ENCODE measurements at places on chromosomes 16 and 17.

- no peak for DNase-seq
These were observed 417.5 kb downstream of the CDH11 start for GRCh38 chr16:64704386-64704785.

DNA sequence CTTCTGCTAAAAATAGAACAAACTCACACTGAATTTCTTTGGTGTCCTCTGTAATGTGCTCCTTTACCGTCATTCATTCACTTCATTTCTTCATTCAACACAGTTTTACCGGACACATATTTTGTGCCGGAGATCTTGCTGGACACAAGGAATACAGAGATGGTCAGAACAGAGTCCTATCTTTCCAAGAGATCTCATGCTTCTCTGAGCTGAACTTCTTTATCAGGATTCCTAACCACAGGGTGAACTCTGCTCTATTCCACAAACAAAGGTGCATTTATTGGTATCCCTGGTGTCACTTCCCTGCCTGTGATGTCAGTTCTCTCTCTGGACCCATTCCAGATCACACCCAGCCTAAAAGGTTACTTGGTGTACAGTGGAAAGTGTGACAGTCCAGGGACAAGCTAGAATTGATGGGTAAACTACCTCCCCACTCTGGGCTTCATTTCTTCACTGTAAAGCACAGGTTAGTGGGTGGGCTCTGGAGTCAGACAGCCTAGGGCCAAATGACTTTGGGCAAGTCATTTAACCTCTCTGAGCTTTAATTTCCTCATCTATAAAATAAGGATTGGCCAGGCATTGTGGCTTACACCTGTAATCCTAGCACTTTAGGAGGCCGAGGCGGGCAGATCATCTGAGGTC lies 4.2 kb downstream of the IFI35 start:
- DNase-seq, result no peak

GRCh38 chr17:79027925-79028491 lies 4.0 kb downstream of the C1QTNF1 start:
- DNase-seq, result no peak

GRCh38 chr17:52986056-52986662 lies 827.6 kb upstream of the CA10 start:
- no peak for DNase-seq

GRCh38 chr17:82984751-82985427 lies 94.5 kb upstream of the METRNL start:
- DNase-seq, result no peak

- DNase-seq, result no peak
These were observed 455.5 kb downstream of the SOX9 start for GRCh38 chr17:72576289-72576759.

- DNase-seq, result no peak
These were observed 291.6 kb upstream of the TNRC6C start for GRCh38 chr17:77666881-77667395.

DNA sequence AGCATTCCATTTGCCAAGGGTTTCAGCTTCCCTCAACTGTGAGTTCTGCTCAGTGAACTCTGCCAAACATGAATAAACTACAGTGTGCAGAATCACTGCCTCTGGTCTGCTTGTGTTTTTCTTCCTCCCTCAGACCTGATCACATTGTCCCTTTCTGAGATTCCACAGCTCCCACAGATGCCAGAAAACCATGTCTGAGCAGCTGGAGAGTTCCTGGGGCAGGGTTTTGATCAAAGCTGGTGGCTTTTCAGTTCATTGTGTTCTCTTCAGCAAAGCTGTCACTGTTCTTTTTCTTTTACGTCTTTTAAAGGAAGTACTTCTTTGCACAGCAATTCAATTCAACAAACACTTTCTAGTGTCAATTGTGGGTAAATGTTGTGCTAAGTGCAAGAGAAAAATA lies 555.8 kb downstream of the RBFOX1 start:
- no peak for DNase-seq

DNA sequence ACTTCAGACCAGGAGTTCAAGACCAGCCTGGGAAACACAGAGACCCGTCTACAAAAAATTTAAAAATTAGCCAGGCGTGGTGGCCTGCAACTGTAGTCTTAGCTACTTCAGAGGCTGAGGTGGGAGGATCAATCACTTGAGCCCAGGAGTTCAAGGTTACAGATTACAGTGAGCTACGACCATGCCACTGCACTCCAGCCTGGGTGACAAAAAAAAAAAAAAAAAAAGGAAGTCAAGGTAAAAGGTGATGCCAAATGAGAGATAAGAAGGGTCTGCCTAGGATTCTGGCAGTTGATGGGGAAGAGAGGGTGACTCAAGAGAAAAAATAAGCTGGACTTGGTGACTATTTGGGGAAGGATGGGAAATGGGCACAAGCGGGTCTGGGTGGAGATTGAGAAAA lies 32.5 kb downstream of the MYO18A start:
- DNase-seq, result no peak

DNA sequence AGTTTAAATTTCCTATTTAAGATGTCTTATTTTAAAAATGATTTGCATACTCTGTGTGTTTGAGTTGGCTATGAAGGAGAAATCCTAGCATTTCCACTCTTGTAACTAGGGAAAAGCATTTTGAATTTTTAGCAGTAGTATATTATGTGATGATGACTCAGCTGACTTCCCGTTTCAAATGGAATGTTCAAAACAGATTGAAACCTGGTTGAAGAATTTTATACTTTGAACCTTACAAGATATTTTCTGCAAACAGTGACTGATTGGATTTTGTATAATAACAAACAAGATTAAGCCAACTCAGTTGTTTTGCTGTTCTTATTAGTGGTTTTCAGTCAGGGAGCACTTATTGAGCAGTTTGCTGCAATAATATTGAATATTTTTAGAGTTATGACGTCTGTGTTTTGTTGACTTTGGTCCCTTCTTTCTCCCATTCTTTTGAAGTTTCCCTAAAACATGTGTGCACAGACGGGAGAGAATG lies 8.0 kb downstream of the TNRC6A start:
- DNase-seq, result no peak

- no peak for DNase-seq
These were observed 17.1 kb downstream of the HLF start for GRCh38 chr17:55281649-55282378.

GRCh38 chr17:7716901-7717755 lies at the start of gene DNAH2:
DNAH2 (plus strand) TSS chr17:7717744; CDS start chr17:7719735, 1,991 bp downstream.
- DNase-seq, result peak; percentile 87

DNA sequence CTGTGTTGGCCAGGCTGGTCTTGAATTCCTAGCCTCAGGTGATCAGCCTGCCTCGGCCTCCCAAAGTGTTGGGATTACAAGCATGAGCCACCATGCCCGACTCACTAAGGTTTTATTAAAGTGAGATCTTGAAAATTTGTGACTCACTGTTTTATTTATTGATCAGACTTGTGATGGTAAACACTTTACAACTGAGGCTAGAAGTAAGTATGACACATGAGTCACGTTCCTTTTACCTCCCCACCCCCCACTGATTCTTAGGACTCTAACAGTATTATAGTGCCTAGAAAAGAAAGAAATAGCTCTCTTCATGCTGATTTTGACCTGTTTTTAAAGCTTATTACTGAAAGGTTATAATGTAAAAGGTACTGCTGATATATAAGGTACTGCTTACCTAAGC lies 160.6 kb downstream of the TANC2 start:
- DNase-seq, result no peak

DNA sequence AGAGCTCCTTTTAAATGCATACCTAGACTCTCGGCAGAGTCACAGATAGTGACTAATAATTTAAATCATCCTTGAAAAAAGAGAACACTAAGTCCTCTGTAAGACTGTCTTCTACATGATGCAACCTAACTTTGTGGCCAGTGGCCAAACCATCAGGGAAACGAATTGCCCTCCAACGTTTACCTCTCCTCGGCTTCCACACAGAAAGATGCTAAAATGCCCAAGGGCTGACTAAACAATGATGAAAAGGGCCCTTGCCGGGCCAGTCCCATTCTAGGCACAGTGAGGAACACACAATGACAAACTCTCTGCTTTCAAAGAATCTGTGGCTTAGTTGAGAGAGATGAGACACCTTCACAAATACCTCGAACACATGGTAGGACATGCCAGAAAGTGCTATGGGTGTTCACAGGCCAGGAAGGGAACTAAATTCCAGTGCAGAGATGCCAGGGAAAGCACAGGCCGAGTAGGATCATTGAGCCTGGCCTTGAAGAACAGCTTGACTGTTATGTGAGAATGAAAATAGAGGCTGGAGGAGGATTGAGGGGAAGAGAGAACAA lies 35.3 kb upstream of the PITPNM3 start:
- DNase-seq, result no peak

DNA sequence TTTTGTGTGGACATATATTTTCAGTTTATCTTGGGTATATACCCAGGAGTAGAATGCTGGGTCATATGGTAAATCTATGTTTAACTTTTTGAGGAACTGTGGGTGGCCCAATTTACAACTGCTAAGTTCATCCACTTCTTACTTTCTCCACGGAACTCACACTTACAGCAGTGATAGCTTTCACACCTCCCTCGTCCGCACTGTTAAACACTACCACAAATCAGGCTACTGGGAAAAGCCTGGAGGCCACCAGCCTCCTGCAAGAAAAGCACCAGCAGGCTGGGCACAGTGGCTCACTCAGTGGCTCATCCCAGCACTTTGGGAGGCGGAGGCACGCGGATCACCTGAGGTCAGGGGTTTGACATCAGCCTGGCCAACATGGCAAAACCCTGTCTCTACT lies 14.7 kb upstream of the ZG16 start:
- no peak for DNase-seq

- DNase-seq, result no peak
These were observed 98.1 kb downstream of the SDK2 start for GRCh38 chr17:73546114-73546513.

- DNase-seq, result no peak
These were observed 11.9 kb downstream of the NFATC3 start for GRCh38 chr16:68097088-68097487.

- no peak for DNase-seq
These were observed 585.5 kb upstream of the SOX9 start for GRCh38 chr17:71535321-71535720.

- no peak for DNase-seq
These were observed 226.4 kb upstream of the MAF start for GRCh38 chr16:79826732-79827475.

DNA sequence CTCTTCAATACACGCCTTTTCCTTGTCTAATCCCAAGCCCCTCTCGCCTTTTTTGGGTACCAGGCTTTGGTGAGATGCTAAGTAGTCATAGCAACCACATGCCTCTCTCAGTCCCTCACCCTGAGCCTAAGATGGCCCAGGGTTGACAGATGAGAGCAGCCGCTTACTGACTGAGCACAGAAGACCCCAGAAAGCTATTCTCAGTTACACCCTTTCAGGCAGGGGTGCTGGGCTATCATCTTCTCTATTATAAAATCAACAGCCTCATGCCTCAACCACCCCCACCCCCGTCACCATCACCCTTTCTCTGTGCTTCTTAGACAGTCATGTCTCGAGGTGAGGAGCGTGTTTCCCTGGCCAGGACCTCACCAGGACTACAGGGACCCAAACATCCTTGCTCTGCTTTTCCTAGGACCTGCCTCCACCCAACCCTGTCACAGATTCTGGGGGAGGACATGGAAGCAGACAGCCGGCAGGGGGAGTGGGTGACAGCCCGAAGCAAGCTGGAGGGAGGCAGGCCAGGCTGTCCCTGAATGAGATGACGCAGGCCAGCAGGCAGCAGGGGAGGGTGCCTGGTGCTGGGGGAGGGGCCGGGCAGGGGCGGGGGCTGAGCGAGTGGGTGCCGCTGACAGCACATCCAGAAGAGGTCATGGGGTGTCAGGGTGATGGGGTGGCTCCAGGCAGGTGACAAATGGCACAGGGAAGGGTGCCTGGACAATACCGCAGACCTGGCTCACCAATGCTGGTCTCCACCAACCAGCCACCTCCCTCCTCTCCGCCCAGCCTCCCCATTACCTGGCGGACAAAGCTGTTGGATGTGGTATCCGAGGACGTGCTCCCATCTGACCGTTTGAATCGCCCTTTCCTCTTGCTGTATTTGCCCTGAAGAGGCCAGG lies 3.1 kb downstream of the CACNB1 start:
- DNase-seq, result no peak

DNA sequence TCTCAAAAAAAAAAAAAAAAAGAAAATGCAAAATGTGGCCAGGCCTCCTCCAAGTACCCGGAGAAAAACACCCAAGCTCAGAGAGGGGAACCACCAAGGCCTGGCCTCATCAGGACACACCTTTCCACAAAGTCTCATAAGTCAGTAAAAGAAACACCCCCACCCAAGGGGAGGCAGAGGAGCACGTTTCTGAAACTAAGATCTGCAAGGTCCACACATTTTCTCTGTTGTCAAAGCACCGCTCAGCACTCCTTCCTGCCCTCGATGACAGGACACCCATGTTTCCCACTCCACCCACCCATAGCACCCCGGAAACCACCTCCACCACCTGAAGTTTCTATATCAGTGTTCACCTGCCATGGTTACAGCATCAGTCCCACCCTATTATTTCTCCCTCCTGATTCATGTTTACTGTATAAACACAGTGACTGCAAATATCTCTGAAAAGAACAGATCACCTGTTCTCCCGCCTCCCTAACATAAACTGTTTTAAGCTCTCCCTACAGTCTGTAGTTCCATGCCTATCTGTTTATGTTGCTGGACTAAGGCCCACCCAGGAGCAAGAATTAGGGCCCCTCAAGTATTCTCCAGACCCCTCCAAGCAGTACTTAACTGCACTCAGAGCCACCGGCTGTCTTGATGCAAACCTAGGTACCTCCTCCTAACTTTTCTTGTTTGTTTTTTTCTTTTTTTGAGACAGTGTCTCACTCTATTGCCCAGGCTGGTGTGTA lies 2.0 kb downstream of the CORO7 start:
- no peak for DNase-seq

- DNase-seq, result no peak
These were observed 50.3 kb upstream of the CBFA2T3 start for GRCh38 chr16:89027281-89027680.

GRCh38 chr17:29726715-29727252 lies 104.1 kb upstream of the CORO6 start:
- no peak for DNase-seq
